ENCODE measurements at places on chromosomes 1 and 21.

GRCh38 chr1:221779771-221780170 is 37.9 kb upstream of the DUSP10 start:
- DNase-seq: no peak

- DNase-seq: no peak
Measured at GRCh38 chr1:31054349-31054748, 11.2 kb downstream of the PUM1 start.

- DNase-seq: no peak
Measured at GRCh38 chr1:156506450-156506849, 5.9 kb upstream of the MEF2D start.

- DNase-seq: no peak
Measured at GRCh38 chr1:102120910-102121309, 124.2 kb upstream of the OLFM3 start.

DNA sequence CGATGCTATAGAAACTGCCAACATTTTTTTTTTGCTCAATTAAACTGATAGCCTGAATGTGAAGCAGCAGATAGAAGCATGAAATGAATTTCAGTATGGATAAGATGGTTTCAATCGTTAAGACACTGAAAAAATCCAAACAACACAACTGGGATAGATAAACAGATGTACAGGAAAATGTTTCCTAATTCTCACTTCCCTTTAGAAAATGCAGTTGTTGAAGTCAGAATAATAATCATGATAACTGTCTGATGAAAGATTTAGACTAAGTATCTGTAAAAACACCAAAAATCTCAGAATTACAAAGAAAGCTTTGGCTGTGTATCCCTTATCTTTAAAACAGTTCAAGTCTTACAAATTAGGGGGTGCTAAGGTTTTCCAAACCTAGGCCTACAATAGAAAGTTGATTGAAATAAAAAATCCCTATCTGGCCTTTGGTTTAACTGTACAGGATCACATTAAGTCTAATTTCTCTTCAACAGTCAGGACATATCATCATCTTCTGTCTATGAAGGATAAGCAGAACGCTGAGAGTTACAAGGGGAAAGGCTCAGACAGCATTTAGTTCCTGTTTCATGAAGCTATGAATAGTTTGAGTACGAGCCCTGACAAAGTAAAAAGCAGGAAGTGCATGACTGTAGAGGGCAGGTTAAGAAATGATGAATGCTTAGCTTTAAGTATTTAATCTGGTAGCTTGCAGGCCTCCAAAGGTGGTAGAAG is 203.2 kb downstream of the APP start:
- no peak for DNase-seq

- DNase-seq: no peak
Measured at GRCh38 chr1:8702472-8702849, 115.0 kb downstream of the RERE start.

GRCh38 chr21:40540216-40540615 is 306.7 kb downstream of the DSCAM start:
- no peak for DNase-seq

DNA sequence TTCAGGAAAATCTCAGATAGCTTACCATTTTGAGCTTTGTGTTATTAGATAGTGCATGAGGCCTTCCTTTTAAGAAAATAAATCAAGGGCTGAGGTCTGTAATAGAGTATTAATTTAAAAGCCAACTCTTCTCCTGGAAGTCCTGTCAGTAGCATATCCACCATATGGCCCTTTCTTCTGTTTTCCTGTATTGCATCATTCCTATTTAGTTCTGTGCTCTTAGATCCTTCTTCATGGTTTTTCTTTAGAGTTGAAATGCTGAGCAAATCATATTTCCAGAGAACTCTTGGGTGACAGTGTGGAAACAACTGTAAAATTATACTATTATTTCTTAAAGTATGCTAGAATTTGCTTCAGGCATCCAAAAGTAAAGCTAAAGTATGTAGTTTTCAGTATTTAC is 91.7 kb downstream of the TTC3 start:
- no peak for DNase-seq

GRCh38 chr1:51519048-51519864 is at the start of gene EPS15:
TSS of gene EPS15 (minus strand) at chr1:51519266. CDS start at chr1:51519231, 35 bp downstream.
- DNase-seq: peak; percentile 52

- peak; percentile 76 for DNase-seq
Measured at GRCh38 chr1:8202182-8202905, 115.6 kb upstream of the SLC45A1 start.

GRCh38 chr1:194755241-194755994 is 1569.0 kb upstream of the B3GALT2 start:
- no peak for DNase-seq

GRCh38 chr1:11790880-11791715 is 14.7 kb downstream of the MTHFR start:
- no peak for DNase-seq

- DNase-seq: no peak
Measured at GRCh38 chr1:43359696-43360095, 915 bp downstream of the CDC20 start.

DNA sequence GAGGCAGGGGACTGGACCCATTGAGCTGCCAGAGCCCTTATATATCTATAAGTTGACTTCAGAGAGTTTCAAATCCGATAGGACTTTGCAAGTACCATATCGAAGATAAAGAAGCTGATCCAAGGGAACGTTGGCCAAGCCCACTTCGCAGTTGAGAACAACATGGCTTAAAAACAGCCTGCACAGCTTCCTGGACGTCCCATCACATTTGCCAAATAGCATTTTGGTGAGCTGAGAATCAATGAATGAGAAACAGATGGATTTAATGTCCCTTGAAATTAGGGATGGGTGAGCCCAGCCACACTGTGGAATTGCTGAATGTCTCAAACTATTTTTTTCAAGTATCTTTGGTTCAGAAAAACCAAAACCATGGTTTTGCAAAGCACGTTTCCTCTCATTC is 64.8 kb downstream of the KCNJ15 start:
- DNase-seq: no peak

All from spinal cord (tissue), 10 donors.